Activated CD8-positive, alpha-beta T cell treated with anti-CD3 and anti-CD28 coated beads, Interleukin-2, amount 10 ng/mL, durations not matched to agents 7 days and 5 days (primary cell): ENCODE measurements at places on chromosomes 13 and 19. TPM values are rescaled to one million over a fixed set of nuclear protein-coding genes. Genes with fewer than 3 reads are reported as not detected.

- no peak overlapping the region for H3K27ac ChIP-seq
- no peak overlapping the region for H3K4me3 ChIP-seq
- H3K4me1 ChIP-seq: peaks cover 19% of the 10 kb centered on the region
- H3K36me3 ChIP-seq: peaks cover 23% of the 10 kb centered on the region
- H3K27me3 ChIP-seq: no peaks in the 10 kb centered on the region
Observed at GRCh38 chr13:110624766-110625756, 9.7 kb downstream of the NAXD start.

GRCh38 chr13:114237415-114238112, 2.9 kb downstream of the CDC16 start:
- peaks cover 43% of the 10 kb centered on the region for H3K36me3 ChIP-seq
- H3K4me1 ChIP-seq: peaks cover 26% of the 10 kb centered on the region
- H3K27ac ChIP-seq: peak overlapping the region; percentile 3
- H3K27me3 ChIP-seq: peaks cover 3% of the 10 kb centered on the region
- no peak for DNase-seq

GRCh38 chr19:3669082-3669946, 31.0 kb downstream of the PIP5K1C start:
- peaks cover 31% of the 10 kb centered on the region for H3K4me1 ChIP-seq
- no peaks in the 10 kb centered on the region for H3K27me3 ChIP-seq
- no peak overlapping the region for H3K27ac ChIP-seq
- DNase-seq: no peak
- no peaks in the 10 kb centered on the region for H3K36me3 ChIP-seq

- no peaks in the 10 kb centered on the region for H3K36me3 ChIP-seq
- H3K27ac ChIP-seq: no peak overlapping the region
- H3K27me3 ChIP-seq: peaks cover 2% of the 10 kb centered on the region
Observed at GRCh38 chr19:15015946-15016542, 33.2 kb upstream of the CASP14 start.

GRCh38 chr13:28685114-28685513, 26.2 kb downstream of the POMP start:
- DNase-seq: no peak
- H3K4me3 ChIP-seq: no peak overlapping the region
- no peak overlapping the region for H3K27ac ChIP-seq
- no peaks in the 10 kb centered on the region for H3K36me3 ChIP-seq

GRCh38 chr19:54336893-54337857, 1.8 kb downstream of the LILRA4 start:
- no peaks in the 10 kb centered on the region for H3K36me3 ChIP-seq
- no peak overlapping the region for H3K4me3 ChIP-seq
- no peaks in the 10 kb centered on the region for H3K4me1 ChIP-seq
- peaks cover 12% of the 10 kb centered on the region for H3K27me3 ChIP-seq
- DNase-seq: no peak

ERICH6B gene
- not detected for total RNA-seq

GRCh38 chr19:5369962-5370367, 29.4 kb upstream of the PTPRS start:
- H3K27me3 ChIP-seq: no peaks in the 10 kb centered on the region
- no peaks in the 10 kb centered on the region for H3K36me3 ChIP-seq
- no peaks in the 10 kb centered on the region for H3K4me1 ChIP-seq
- no peak overlapping the region for H3K27ac ChIP-seq
- no peak overlapping the region for H3K4me3 ChIP-seq
- DNase-seq: peak; percentile 59

GRCh38 chr19:2491130-2491801, 15.3 kb downstream of the GADD45B start:
- H3K4me1 ChIP-seq: peaks cover 45% of the 10 kb centered on the region
- no peak for DNase-seq
- peaks cover 39% of the 10 kb centered on the region for H3K27me3 ChIP-seq
- H3K27ac ChIP-seq: no peak overlapping the region
- no peaks in the 10 kb centered on the region for H3K36me3 ChIP-seq

LPAR2 gene
- total RNA-seq: 50.8 TPM

DNA sequence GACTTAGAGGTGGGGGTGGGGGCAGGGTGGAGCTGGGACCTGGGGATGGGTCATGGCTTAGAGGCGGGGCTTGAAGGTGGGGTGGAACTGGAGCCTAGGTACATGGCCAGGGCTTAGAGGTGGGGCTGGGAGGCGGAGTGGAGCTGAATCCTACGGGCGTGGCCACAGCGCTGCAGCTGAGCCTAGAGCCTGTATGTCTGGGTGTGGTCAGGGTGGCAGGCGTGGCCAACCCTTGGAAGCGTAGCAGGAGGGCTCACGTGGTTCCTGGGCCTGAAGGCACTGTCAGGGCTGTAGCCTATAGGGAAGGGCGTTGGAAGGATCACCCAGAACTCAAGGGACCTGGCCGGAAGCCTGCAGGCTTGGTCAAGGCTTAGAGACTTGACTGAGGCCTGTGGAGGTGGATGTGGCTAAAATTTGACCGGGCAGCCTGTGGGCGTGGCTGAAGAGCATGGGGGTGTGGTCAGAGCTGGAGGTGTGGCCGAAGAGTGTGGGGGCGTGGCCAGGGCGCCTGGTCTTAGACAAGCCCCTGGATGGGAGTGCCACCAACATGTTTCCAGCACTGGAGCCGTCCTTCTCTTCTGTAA, 24.3 kb downstream of the COLGALT1 start:
- H3K4me3 ChIP-seq: no peak overlapping the region
- H3K4me1 ChIP-seq: peaks cover 5% of the 10 kb centered on the region
- no peaks in the 10 kb centered on the region for H3K27me3 ChIP-seq

DAPK3 gene
- 43.0 TPM for total RNA-seq

CALM3 gene
- 646 TPM for total RNA-seq

DNA sequence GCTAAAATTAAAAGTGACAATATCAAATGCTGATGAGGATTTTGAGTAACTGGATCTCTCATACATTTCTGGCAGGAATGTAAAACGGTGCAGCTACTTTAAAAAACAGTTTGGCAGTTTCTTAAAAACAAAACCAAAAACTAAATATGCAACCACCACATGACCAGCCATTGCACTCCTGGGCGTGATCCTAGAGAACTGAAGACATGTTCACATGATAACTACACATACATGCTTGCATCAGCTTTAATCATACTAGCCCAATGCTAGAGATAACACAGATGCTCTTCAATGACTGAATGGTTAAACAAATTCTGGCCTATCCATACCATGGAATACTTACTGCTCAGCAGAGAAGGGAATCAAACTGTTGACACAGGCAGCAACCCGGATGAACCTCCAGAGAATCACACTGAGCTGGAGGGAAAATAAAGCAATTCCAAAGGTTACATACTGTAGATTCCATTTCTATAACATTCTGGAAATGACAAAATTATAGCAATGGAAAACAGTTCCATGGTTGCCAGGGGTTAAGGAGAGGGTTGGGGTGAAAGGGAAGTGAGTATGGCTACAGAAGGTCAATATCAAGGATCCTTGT, 25.5 kb upstream of the NAXD start:
- H3K4me1 ChIP-seq: no peaks in the 10 kb centered on the region
- H3K4me3 ChIP-seq: no peak overlapping the region
- H3K27me3 ChIP-seq: peaks cover 29% of the 10 kb centered on the region
- H3K27ac ChIP-seq: no peak overlapping the region
- no peak for DNase-seq
